AG20443 (cell line): ENCODE measurements at places on chromosomes 12 and 14.
A peak's percentile ranks its signal among the peaks of the same experiment; 100 is the strongest.

DNA sequence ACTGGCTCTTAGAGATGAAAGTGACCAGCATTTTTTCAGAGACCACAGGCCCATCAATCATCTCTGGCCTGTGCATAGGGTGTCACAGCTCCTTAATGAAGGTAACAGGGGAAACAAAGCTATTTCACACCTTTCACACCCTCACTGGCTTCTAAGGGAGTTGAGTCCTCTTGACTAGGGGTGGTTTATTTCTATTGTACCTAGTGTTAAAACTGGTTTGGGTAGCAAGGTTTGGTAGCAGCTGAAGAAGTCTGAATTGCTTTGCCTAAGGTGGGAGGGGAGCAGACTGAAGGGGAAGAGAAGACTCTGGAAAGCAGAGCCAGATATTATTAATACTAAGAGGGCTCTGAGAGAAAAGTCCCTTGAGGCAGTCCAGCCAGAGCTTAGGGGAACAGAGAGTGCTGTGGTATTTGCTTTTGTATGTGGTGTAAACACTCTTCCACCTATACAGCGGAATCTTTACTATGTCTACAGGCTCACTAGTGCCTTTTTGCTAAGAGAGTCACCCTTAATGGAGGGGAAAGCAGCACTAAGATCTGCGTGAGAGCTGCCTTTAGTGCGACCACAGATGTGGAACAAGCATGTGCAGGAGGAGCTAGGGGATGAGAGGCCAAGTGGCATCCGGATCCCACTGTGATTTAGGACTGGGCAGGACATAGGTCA, 95.8 kb downstream of the STXBP6 start:
- DNase-seq: no peak

GRCh38 chr12:5192726-5193125, 149.0 kb downstream of the KCNA5 start:
- no peak for DNase-seq

GRCh38 chr12:69497308-69498026, 27.3 kb downstream of the FRS2 start:
- DNase-seq: no peak

DNA sequence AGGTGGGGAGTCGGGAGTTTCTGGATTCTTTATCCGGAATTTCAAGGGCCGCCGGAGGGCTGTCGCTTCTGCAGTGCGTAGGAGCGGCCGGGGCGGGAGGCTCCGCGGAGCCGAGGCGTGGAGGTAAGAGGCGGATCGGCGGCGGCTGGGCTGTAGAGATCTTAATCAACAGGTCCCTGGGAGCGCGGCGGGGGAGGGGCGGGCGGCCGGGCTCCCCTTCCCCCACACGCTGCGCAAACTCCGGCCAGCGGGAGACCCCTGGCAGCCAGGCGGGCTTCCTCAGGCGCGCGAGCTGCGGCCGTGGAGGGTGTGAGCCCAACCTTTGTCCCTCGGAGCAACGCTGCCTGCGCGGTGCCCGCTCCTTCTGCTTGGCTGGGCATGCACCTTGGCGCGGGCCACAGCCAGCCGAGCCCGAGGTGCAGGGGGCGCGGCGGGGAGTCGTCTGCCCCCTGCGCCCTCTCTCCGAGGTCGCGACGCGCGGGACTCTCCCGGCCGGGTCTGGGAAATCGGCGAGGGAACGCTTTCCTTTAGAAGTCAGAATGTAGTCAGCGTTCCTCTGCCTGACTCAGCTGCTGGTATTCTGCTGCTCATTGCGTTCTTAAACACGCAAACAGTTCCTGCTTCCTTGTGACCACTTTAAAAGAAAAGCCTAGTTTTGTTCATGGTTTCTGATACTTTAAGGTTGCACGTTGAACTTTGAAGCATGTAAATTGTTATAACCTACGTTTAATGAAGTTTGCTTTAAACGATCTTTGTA, at the start of gene PALS1:
Gene PALS1, plus strand, starts transcription at position 25 of the 757 bp plus-strand sequence. CDS start 37,736 bp downstream, outside the sequence.
- DNase-seq: peak; percentile 69

DNA sequence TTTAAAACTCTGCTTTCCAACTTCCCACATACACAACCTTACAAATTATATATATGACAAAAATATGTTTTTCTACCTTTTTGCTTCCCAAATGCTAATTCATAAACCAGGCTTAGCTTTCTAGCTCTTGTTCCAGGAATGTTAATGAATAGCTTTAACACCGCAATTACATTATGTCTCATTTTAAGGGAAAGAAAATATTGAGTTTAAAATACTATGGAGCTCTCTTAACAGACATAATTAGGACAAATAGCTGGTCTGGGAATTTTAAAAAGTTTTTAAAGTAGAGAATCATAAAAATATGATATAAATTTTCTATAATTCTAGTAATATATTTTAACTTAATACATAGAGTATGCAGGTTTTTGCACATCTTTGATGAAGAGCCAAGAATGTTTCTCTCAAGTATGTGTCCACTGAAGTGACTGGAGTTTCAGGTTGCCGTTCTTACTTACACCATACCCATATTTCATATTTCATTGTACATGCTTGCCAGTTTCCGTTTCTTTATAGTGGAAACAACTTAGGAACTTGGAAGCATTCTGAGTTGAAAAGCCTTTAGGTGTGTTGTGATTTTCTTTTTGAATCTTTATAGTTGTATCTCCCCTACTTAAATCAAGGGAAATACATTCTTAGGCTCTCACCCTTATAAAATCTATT, 90.6 kb upstream of the SLCO1C1 start:
- DNase-seq: no peak

- DNase-seq: no peak
Observed at GRCh38 chr12:54870617-54871016, 16.3 kb downstream of the MUCL1 start.

DNA sequence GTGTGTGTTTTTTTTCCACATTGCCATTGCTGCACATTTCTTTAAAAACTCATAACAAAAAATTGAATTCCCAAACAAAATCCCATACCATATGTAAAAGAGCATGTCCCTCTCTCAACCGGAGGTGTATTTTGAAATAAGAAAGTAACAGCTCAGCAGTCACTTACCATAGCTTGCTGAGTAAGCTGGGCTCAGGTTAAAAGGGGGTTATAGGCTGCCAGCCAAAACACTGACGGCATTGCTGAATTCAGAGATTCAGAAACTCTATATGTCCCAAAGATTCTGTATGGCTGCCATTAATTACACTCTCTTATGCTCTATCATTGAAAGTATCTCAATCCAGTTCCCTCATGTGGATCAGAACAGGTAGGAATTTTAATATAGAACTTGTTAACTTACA, 276.0 kb downstream of the FOXG1 start:
- DNase-seq: no peak

GRCh38 chr14:96145116-96145864, 59.3 kb upstream of the BDKRB2 start:
- peak; percentile 62 for DNase-seq

DNA sequence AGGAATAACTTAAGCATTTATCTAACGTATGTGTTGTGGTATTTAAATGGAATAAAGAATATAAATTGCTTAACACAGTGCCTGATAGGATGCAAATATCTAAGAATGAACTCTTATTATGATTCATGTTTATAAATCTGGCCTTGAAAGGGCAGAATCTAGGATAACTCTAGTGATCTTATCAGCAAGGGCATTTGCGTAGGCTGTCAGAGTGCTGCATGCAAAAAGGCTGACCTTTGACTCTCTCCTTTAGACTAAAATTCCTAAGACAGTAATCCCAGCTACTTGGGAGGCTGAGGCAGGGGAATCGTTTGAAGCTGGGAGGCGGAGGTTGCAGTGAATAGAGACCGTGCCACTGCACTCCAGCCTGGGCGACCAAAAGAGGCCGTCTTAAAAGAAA, 31.3 kb upstream of the ANP32D start:
- DNase-seq: no peak

DNA sequence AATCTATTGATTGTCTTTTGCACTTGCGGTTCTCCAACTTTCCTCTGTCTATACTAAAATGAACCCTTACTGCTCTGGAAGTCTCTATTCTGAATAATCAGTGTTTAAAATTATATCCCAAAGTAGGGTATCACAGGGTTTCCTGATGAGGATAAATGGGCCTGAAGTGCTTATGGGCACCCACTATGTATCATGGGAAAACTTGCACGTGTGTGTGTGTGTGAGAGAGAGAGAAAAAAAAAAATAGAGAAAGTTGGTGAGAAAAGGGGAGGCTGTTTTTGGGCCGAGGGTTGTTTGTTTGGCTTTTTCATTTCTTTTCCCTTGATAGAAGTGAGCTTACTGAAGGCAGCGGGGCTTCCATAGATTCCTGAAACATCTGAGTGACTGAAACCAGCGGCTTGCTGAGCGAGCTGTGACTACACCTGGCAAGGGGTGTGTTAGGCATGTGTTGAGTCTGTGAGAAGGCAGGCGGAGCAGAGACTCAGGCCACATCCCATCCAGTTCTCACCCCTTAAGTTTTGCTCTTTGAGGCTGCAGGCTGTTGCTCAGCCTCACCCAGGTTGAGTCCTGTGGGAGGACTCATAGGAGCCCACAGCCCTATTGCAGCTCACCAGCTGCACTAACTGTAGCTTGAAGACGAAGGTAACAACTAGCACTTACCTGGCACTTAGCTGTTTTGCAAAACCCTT, 17.2 kb downstream of the PPFIBP1 start:
- DNase-seq: no peak

DNA sequence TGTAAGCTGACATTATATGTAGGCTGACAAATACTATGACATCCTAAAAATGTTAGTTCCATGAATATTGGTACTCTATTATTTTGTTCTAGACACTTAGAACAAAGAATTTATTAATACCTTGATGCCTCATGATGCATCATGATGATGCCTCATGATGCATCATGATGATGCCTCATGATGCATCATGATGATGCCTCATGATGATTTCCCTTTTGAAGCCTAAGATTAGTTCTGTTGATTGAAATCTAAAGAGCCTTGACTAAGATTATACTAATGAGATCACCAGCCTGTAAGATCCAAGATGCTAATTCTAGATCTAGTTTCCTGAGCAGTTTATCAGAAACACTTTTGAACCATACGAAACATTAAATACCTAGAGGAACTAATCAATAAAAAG, 4.6 kb upstream of the CEP128 start:
- DNase-seq: no peak

- peak; percentile 32 for DNase-seq
Observed at GRCh38 chr14:32078023-32078857, 1.1 kb downstream of the ARHGAP5 start.

GRCh38 chr12:26149968-26150500, 25.2 kb upstream of the BHLHE41 start:
- no peak for DNase-seq

DNA sequence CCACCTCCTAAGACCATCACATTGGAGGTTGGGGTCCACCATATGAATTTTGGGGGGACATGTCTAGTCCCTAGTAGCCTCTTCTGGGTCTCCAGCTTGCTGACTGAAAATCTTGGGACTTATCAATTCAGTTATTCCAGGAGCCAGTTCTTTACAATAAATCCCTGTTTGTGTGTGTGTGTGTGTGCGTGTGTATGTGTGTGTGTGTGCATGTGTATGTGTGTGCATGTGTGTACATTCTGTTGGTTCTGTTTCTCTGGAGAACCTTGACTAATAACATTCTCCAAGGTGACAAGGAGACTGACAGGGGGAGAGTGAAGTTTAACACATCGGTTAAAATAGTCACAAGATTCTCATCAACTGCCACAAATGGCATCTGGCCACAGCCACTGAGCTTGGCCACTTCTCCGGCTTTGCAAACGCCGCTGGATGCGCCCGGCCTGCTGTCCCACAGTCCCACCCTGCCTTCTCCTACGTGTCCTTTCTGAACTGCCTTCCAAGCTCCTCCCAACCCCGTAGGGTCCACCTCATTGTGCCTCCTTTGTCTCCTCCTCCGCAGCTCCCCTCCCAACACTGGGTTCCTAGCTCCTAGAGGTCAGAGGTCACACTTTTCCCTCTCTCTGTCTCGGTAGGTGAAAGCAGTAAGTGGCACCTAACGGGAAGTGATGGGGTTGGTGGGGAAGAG, 88.1 kb upstream of the DIO3 start:
- no peak for DNase-seq

DNA sequence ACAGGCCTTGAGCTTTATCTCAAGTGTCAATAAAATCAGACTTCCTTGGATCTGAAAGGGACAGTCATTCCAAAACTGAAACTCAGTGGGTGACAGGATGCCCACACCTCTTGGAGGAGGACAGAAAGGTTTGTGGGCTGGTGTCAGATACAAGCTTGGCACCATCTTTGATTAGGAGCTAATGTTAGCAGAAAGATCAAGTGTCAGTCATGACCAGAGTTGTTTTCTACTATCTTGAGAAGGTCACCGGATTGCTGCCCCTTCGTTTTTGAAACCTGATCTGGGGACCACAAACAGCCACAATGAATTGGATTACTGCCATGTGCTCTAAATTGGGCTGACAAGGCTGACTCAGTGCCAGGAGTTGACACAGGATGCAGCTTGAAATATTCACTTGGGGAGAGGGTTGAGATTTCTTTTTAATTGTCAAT, 88.3 kb downstream of the OTOGL start:
- DNase-seq: no peak

DNA sequence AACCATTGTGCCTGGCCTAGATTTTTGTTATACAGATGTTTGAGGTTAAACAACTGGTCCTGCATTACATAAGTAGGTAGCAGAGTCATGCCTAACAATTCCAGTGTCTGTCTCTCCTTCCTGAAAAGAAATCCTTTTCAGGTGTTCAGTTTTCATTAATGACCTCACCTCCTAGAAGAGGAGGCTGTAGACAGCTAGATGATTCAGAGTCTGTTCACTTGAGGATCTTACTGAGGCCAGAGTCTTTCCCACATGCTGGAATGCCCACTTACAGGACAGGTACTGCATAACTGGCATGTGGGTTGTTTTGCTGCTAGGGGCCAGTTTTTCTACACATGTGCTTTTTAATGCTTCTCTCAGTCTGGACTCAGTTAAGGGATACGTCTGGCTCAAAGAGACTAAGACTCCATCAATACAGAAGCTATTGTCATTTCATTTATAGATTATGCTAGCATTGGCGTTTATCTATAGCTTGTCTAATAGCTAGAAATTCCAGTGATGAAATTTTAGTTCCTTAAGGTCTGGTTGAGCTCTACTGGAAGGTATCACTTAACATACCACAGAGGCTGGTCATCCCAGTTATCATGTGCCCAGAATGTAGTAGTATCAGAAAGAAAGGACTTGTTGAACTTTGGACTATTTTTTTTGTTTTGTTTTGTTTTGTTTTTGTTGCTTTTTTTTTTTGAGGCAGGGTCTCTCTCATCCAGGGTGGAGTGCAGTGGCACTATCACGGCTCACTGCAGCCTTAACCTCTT, 206.4 kb downstream of the ERC1 start:
- peak; percentile 28 for DNase-seq

GRCh38 chr12:102851246-102851645, 65.8 kb downstream of the PAH start:
- DNase-seq: no peak

GRCh38 chr12:65355461-65355860, 77.0 kb downstream of the MSRB3 start:
- DNase-seq: no peak

- DNase-seq: no peak
Observed at GRCh38 chr12:108712925-108713203, 18.5 kb downstream of the CORO1C start.

GRCh38 chr12:18323159-18323558, 61.8 kb downstream of the PIK3C2G start:
- DNase-seq: peak; percentile 56
